ENCODE measurements at places on chromosomes 2 and 18. TPM values are rescaled to one million over a fixed set of nuclear protein-coding genes. Genes with fewer than 3 reads are reported as not detected.

GRCh38 chr2:32745191-32745590 is 117.3 kb downstream of the TTC27 start:
- DNase-seq, result no peak

DNA sequence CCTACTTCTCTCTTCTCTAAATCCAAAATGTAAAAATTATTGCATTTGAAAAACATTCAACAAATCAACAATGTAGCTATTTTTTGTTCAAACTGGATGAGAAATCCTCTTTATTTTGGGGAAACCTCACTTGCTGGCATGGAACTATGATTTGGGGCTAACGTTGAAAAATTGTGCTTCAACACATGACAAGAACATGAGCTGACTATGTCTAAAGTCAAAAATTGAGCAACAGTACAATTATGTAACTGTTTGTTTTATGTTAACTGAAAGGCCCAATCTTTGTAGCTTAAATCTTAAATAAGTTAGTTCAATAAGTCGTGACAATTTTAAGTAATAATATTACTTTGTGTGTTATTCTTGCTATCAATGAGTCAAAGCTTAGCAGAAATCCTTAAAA is 67.3 kb downstream of the TMEFF2 start:
- no peak for DNase-seq

GRCh38 chr2:135149251-135149650 is 97.2 kb downstream of the RAB3GAP1 start:
- no peak for DNase-seq

DNA sequence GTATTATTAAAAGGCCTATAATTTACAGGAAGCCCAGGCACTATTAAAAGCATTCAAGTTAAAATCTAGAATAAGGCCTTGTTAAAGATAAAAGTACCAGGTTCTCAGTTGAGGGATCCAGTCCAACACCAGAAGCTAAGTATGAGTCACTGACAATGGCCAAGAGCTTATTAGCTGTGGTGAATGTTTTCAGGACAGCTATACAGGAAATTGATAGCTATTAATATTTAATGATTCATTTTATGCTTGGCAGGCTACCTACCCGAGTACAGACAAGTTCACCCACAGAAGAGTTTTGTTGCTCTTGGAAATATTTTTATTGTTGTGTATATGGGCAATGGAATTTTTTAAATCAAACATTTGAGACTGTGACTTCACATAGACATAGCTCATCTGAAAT is 729.6 kb upstream of the ZNF804A start:
- DNase-seq, result no peak

GRCh38 chr18:48072428-48073204 is 142.2 kb upstream of the SMAD2 start:
- DNase-seq, result no peak

GRCh38 chr2:109613081-109613921 is 465 bp downstream of the SEPTIN10 start:
- no peak for DNase-seq

GRCh38 chr2:27954221-27954673 is 63.7 kb downstream of the BABAM2 start:
- DNase-seq, result no peak

DNA sequence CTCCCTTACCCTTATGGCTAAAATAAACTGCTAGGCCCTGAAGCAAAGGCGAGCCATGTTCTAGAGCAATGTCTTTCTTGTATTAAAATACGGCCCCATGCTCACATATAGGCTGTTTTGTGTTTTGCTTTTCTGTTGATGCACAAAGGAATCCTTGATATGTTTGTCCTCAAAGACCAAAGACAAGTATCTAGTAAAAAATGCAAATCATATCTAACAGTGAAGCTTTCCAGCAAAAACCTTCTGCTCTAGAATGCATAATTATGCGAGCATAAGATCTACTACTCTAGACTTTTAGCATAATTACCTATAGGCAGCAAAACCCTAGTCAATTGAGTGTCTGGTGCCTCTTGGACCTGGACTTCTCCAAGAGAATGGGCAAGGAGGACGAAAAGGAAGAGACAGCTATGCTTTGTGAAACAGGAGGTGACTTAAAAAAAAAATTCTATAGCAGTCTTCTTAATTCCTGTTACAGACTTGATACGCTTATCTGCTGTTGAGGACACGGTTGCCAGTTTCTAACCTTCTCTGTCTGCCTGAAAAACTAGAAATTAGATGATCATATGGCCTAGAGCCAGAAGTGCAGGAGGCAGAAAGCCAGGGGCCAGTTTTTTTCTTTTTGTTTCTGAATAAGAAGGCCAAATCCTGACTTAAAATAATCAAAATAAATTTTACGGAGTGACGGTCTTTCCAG is 1.5 kb upstream of the AMMECR1L start:
- DNase-seq, result no peak

GRCh38 chr2:84481702-84482101 is 22.6 kb upstream of the SUCLG1 start:
- no peak for DNase-seq

GRCh38 chr2:726169-726568 is 49.0 kb upstream of the TMEM18 start:
- DNase-seq, result no peak

The CRACDL gene
- total RNA-seq, result 25.5 TPM

The LDLRAD4 gene
- 39.7 TPM for total RNA-seq

The DCC gene
- total RNA-seq, result 4.4 TPM

The SPHKAP gene
- not detected for total RNA-seq

The LNPK gene
- total RNA-seq, result 32.5 TPM

The LAMA3 gene
- total RNA-seq, result 28.7 TPM

The AGPS gene
- 38.7 TPM for total RNA-seq

Measured in ureter (tissue), 1 donor.